ENCODE measurements at places on chromosomes 3 and 15. TPM values are rescaled to one million over a fixed set of nuclear protein-coding genes. Genes with fewer than 3 reads are reported as not detected.

DNA sequence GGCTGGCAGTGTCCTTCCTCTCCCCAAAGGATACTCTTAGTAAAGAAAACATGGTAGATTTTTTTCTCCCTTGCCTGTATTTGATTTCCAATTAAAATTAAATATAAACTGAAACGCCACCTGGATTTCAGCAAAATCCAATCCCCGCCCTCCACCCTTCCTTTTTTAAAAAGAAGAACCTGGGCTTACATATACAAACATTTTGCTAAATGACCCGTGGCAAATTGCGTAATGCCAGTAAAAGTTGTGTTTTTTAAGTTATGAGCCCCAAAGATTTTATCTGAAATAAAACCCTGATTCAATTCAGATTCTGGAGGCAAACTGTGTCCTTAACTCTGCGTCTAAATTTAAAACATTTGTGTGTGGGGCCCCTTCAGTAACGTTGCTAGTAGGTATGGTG lies 403.0 kb downstream of the FOXP1 start:
- peaks cover 26% of the 10 kb centered on the region for H3K4me1 ChIP-seq
- H3K4me3 ChIP-seq = no peak overlapping the region
- DNase-seq = no peak
- H3K27ac ChIP-seq = no peak overlapping the region

- H3K27ac ChIP-seq = no peak overlapping the region
- no peaks in the 10 kb centered on the region for H3K4me1 ChIP-seq
- H3K27me3 ChIP-seq = no peaks in the 10 kb centered on the region
- H3K4me3 ChIP-seq = no peak overlapping the region
- no peak for DNase-seq
Observed at GRCh38 chr3:47261301-47261700, 21.3 kb downstream of the KIF9 start.

- H3K27ac ChIP-seq = peak overlapping the region; percentile 2
- H3K4me1 ChIP-seq = peaks cover 40% of the 10 kb centered on the region
- DNase-seq = no peak
- H3K4me3 ChIP-seq = no peak overlapping the region
- H3K36me3 ChIP-seq = peaks cover 4% of the 10 kb centered on the region
Observed at GRCh38 chr3:4582624-4583023, 89.5 kb downstream of the ITPR1 start.

RTP3 gene
- not detected for total RNA-seq

SAMMSON gene
- not detected for total RNA-seq

GRCh38 chr3:153357436-153357835 lies 195.4 kb downstream of the RAP2B start:
- H3K27ac ChIP-seq = no peak overlapping the region
- no peaks in the 10 kb centered on the region for H3K36me3 ChIP-seq
- DNase-seq = no peak
- no peaks in the 10 kb centered on the region for H3K27me3 ChIP-seq
- no peaks in the 10 kb centered on the region for H3K4me1 ChIP-seq
- H3K4me3 ChIP-seq = no peak overlapping the region

- no peaks in the 10 kb centered on the region for H3K36me3 ChIP-seq
- no peak overlapping the region for H3K4me3 ChIP-seq
- no peak overlapping the region for H3K27ac ChIP-seq
- H3K27me3 ChIP-seq = peaks cover 92% of the 10 kb centered on the region
Observed at GRCh38 chr15:79099692-79100091, 9.1 kb upstream of the RASGRF1 start.

KCNH8 gene
- total RNA-seq = 1.2 TPM

DNA sequence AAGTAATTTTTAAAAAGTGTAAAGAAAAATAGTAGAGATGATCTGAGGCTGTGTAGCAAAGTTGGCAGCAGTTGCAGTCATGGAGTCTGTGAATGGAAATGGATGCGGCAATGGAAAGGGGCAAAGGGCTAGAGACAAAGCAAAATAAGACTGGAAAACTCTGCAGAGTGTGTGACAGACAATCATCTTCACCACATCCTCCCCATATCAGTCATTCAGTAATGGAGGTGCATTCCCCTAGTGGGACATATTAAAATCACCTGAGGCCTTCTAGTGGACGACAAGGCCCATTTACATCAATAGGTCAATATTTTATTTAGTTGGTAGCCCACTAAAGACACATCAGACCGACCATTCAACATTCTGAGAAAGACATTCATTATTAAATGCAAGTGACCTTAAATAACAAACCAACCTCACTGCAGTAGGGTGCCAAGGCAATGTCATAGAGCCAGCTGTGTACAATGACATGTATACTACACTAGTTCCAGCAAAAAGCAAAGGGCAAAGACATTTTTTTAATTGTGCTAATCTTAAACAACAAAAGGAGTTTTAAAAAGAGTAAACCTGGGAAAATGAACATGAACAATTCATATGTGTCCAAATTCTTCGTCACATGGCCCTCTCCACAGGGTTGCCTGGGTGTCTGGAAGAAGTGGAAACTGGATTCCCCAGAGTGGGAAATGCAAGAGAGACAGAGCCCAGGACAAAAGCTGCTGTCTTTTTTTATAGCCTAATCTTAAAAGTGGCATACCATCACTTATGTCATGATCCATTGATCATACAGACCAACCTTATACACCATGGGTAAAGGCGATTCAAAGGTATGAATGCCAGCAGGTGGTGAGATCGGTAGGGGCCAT lies 15.6 kb upstream of the RAP2B start:
- no peak for DNase-seq
- H3K36me3 ChIP-seq = no peaks in the 10 kb centered on the region
- H3K4me1 ChIP-seq = no peaks in the 10 kb centered on the region
- peak overlapping the region; percentile 46 for H3K27ac ChIP-seq
- no peak overlapping the region for H3K4me3 ChIP-seq

VIPR1 gene
- total RNA-seq = 5.6 TPM

CHCHD6 gene
- 9.9 TPM for total RNA-seq

TMEM45A gene
- 9.6 TPM for total RNA-seq

DNA sequence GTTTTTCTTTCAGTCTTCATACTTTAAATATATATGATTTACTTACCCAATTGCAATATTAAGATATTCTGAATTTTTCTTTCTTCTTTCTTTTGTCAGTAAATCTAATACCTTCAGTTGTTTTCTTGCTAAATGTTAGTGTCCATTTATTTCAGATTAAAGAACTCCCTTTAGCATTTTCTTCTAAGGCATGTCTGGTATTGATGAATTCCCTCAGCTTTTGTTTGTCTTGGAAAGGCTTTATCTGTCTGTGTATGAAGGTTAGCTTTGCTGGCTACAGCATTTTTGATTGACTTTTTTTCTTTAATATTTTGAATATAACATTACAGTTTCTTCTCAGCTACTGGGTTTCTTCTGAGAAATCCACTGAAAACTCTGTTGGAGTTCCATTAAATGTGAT lies 64.0 kb upstream of the PLSCR4 start:
- no peak for DNase-seq
- peaks cover 3% of the 10 kb centered on the region for H3K27me3 ChIP-seq
- H3K36me3 ChIP-seq = no peaks in the 10 kb centered on the region
- H3K27ac ChIP-seq = no peak overlapping the region
- no peaks in the 10 kb centered on the region for H3K4me1 ChIP-seq
- H3K4me3 ChIP-seq = no peak overlapping the region

GRCh38 chr3:137180220-137180619 lies 222.4 kb downstream of the IL20RB start:
- H3K27me3 ChIP-seq = no peaks in the 10 kb centered on the region
- no peaks in the 10 kb centered on the region for H3K36me3 ChIP-seq
- no peaks in the 10 kb centered on the region for H3K4me1 ChIP-seq
- no peak overlapping the region for H3K27ac ChIP-seq
- DNase-seq = no peak

GRCh38 chr15:49467746-49468480 lies 44.9 kb downstream of the FGF7 start:
- H3K36me3 ChIP-seq = no peaks in the 10 kb centered on the region
- no peak for DNase-seq
- H3K4me3 ChIP-seq = no peak overlapping the region
- peaks cover 7% of the 10 kb centered on the region for H3K4me1 ChIP-seq
- no peak overlapping the region for H3K27ac ChIP-seq

EIF2B5 gene
- total RNA-seq = 43.9 TPM

RARB gene
- total RNA-seq = 28.2 TPM

GRCh38 chr3:53892286-53892637 lies 603 bp upstream of the SELENOK start:
- peaks cover 27% of the 10 kb centered on the region for H3K27me3 ChIP-seq
- H3K4me3 ChIP-seq = peak overlapping the region; percentile 98
- peaks cover 13% of the 10 kb centered on the region for H3K36me3 ChIP-seq
- DNase-seq = no peak

- H3K27ac ChIP-seq = peak overlapping the region; percentile 92
- no peaks in the 10 kb centered on the region for H3K27me3 ChIP-seq
- no peak for DNase-seq
- peaks cover 14% of the 10 kb centered on the region for H3K4me1 ChIP-seq
Observed at GRCh38 chr3:42590989-42591756, 513 bp downstream of the SS18L2 start.

DNA sequence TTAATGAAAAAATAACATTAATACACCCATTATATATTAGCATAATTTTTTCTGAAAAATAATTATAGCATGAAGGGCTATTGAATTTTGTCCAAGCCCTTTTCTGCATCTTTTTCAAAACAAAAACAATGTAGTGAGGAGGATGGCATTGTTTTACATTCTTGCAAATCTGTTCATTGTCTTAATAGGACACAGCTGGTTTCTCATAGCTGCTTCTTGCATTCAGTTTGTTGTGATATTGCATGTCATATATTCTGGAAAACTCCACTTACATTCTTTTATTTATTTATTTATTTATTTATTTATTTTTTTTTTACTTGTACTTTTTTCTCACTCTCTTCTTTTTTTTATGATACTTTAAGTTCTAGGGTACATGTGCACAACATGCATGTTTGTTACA lies 107.4 kb downstream of the NR1D2 start:
- H3K4me1 ChIP-seq = peaks cover 5% of the 10 kb centered on the region
- H3K27me3 ChIP-seq = no peaks in the 10 kb centered on the region
- H3K27ac ChIP-seq = no peak overlapping the region
- no peaks in the 10 kb centered on the region for H3K36me3 ChIP-seq
- H3K4me3 ChIP-seq = no peak overlapping the region

STAB1 gene
- total RNA-seq = 0.12 TPM

DNA sequence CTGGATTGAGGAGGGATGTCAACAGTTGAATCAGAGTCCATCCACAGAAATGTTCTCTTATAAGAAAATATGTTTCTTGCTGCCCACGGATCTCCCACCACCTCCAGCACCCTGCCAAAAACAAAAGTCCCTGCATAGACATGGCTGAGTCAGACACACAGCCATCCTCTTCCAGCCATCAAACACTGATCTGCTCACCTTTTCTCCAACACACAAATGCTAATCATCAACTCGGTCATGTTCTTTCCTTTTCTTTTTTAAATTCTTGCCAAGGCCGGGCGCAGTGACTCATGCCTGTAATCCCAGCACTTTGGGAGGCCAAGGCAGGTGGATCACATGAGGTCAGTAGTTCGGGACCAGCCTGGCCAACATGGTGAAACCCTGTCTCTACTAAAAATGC lies 110.7 kb upstream of the IL12A start:
- no peak overlapping the region for H3K27ac ChIP-seq
- no peak for DNase-seq
- H3K36me3 ChIP-seq = peaks cover 7% of the 10 kb centered on the region
- H3K4me3 ChIP-seq = no peak overlapping the region
- no peaks in the 10 kb centered on the region for H3K27me3 ChIP-seq

- H3K27me3 ChIP-seq = peaks cover 3% of the 10 kb centered on the region
- no peak overlapping the region for H3K4me3 ChIP-seq
- H3K27ac ChIP-seq = peak overlapping the region; percentile 31
- peaks cover 27% of the 10 kb centered on the region for H3K4me1 ChIP-seq
- no peak for DNase-seq
Observed at GRCh38 chr3:134328147-134328591, 46.1 kb downstream of the AMOTL2 start.

DNA sequence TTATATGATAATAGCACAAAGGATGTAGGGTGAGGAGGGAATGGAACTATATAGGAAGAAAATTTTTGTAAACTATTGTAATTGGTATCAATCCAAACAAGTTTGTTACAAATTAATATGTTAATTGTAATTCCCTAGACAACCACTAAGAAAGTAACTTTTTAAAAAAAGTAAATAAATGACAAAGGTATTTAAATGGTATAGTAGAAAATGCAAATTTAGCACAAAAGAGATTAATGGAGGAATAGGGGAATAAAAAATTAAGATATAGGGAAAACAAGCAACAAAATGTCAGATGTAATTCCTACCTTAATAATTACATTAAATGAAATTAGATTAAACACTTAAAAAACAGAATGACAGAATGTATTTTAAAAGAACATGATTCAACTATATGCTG lies 60.3 kb downstream of the TIMP4 start:
- H3K4me1 ChIP-seq = no peaks in the 10 kb centered on the region
- H3K27me3 ChIP-seq = peaks cover 6% of the 10 kb centered on the region
- DNase-seq = no peak
- no peaks in the 10 kb centered on the region for H3K36me3 ChIP-seq
- no peak overlapping the region for H3K27ac ChIP-seq

GRCh38 chr3:126361211-126361610 lies 4.0 kb upstream of the KLF15 start:
- no peaks in the 10 kb centered on the region for H3K36me3 ChIP-seq
- no peak for DNase-seq
- peaks cover 50% of the 10 kb centered on the region for H3K27me3 ChIP-seq

DNA sequence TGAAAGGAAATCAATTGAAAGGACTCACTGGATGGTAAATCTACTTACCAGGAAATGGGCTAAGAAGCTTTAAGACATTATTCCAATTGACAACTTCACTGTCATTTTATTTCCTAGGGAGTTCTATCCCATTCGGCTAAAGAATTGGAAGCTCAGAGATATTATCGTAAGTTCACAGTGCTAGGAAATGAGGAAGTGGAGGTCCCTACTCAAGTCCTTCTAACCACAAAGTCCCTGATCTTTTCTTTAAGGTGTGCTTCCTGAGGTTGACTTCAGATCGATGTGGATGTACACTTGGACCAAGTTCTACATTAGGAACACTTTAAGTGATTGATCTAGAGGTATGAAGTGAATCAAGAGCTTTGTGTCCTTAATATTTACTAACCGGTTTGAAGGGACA lies 63.6 kb downstream of the MDFIC2 start:
- H3K27ac ChIP-seq = no peak overlapping the region
- H3K27me3 ChIP-seq = no peaks in the 10 kb centered on the region
- DNase-seq = no peak
- no peak overlapping the region for H3K4me3 ChIP-seq

DNA sequence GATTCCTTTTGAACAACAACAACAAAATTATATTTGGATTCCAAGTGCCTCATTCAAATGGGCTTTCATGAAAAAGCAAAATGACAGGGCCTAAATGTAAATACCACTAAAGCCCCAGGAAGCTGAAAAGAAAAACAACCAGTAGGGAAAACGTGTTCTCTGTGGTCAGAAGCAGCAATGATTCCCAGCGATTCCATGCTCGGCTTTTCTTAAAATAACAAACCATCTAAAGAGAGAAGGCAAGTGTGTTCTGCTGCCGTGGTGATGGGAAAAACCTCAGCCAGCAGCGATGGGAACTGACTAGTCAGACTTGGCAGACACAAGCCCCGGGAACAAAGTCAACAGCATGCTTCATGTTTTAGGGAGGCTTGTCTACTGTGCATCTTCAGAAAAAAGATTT lies 153.6 kb downstream of the TNIK start:
- H3K36me3 ChIP-seq = no peaks in the 10 kb centered on the region
- no peaks in the 10 kb centered on the region for H3K27me3 ChIP-seq
- no peak for DNase-seq
- H3K4me3 ChIP-seq = no peak overlapping the region
